Endodermal cell (in vitro differentiated cells): ENCODE measurements at places on chromosomes 7 and 10. TPM values are rescaled to one million over a fixed set of nuclear protein-coding genes. Genes with fewer than 3 reads are reported as not detected.

- no peak for DNase-seq
- no peak overlapping the region for H3K27ac ChIP-seq
- no peaks in the 10 kb centered on the region for H3K4me1 ChIP-seq
- H3K36me3 ChIP-seq, result no peaks in the 10 kb centered on the region
Observed at GRCh38 chr7:284762-285722, 4.9 kb upstream of the FOXL3 start.

DNA sequence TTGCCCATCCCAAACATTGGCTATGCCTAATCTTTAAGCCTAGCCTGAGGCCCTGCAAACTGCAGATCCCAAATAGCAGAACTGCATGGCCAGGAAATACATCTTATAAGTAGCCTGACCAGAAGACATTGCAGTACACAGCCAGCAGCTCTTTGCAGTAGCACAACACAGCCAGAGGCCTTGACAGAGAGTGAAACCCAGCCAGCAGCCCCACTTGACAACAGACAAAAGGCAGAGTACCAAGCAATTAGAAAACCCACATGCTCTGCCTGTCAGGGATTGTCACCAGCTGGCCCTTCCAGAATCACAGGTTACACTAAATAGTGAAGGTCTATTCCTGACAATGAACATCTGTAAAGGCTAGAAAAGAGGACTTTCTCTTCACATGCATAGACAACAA is 242.8 kb upstream of the TMEM72 start:
- DNase-seq, result no peak
- no peaks in the 10 kb centered on the region for H3K4me1 ChIP-seq
- no peaks in the 10 kb centered on the region for H3K36me3 ChIP-seq
- H3K27ac ChIP-seq, result no peak overlapping the region
- no peak overlapping the region for H3K4me3 ChIP-seq
- H3K27me3 ChIP-seq, result no peaks in the 10 kb centered on the region

GRCh38 chr7:9709216-9709615 is 1264.5 kb upstream of the PHF14 start:
- no peak for DNase-seq
- no peaks in the 10 kb centered on the region for H3K4me1 ChIP-seq
- H3K27me3 ChIP-seq, result no peaks in the 10 kb centered on the region
- no peak overlapping the region for H3K27ac ChIP-seq
- H3K36me3 ChIP-seq, result no peaks in the 10 kb centered on the region

ATOH7 gene
- 0.46 to 1.5 TPM (median 0.67 TPM) in 3 replicates for total RNA-seq

RSU1 gene
- total RNA-seq, result 46.4 and 47.7 TPM in 2 replicates

- no peaks in the 10 kb centered on the region for H3K27me3 ChIP-seq
- no peaks in the 10 kb centered on the region for H3K36me3 ChIP-seq
- no peak overlapping the region for H3K27ac ChIP-seq
- DNase-seq, result no peak
- H3K4me1 ChIP-seq, result no peaks in the 10 kb centered on the region
Observed at GRCh38 chr7:34991938-34992840, 45.1 kb downstream of the DPY19L1 start.

- H3K4me3 ChIP-seq, result no peak overlapping the region
- peaks cover 12% of the 10 kb centered on the region for H3K4me1 ChIP-seq
Observed at GRCh38 chr10:34575882-34576281, 239.2 kb downstream of the PARD3 start.

DNA sequence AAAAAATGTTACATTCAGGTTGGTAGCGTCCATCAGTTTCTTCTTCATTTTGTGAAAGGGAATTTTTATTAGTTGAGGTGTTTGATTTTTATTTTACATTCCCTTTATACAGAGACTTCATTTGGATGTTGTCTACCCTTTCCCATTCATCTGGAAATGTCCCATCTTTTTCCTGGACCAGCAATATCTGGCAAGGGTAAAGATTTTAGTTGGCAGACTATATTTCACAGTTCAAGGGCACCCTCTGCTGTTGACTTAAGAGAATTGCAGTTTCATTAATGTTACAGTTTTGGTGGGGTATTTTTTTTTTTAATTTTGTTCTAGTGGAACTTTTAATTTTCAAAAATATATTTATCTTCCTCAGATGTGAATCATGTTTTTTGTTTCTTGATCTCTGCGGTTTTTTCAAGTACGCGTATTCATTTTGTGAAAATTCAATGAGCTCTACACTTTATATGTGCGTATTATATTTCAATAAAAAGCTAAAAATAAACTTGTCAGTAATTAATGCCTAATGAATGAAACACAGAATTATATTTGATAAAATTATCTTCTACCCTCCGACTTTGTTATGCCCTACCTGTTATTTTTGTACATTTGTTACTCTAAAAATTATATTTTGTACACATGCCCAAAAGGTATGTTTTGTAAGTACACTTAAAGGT is 97.9 kb upstream of the KLF14 start:
- H3K27me3 ChIP-seq, result no peaks in the 10 kb centered on the region
- no peak overlapping the region for H3K27ac ChIP-seq

DNA sequence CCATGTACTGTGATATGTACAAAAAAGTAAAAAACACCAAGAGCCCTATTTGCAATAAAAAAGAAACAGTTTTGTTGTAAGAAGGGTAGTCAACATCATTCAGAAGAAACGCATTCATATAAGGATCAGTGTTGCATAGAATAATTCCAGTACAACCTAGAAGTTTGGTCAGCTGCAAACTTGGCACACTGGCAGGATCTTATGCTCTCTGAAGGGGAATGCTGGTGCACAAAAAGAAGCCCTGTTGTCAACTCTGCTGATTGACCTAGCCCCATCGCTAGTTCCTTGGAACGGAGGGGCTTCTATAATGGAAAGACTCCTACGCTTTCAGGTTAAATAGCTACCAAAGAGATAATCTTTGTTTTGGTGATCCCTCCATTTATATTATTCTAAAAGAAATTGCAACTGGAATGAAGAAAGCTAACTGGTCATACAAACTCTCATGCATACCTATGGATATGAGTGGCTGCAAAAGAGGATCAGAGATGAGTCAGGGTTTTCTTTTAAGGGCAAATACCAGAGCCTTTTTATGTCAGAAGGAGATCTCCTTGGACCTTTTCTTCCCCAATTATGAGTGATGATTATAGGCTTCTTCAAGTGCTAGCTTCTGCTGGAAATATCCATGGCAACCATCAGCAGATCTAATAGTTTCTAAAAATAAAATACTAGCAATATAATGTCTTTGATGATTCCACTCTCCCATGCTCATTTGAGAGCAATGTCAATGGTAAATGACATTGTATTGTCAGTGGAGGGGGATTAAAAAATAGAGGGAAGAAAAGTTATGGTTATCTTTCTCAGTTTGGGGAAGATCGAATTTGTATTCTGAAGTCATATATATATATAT is 312.4 kb upstream of the CACNA2D1 start:
- H3K4me1 ChIP-seq, result no peaks in the 10 kb centered on the region
- no peak for DNase-seq
- H3K27me3 ChIP-seq, result no peaks in the 10 kb centered on the region
- H3K27ac ChIP-seq, result no peak overlapping the region
- no peaks in the 10 kb centered on the region for H3K36me3 ChIP-seq

RALA gene
- total RNA-seq, result 43.9 and 44.3 TPM in 2 replicates

STYXL1 gene
- total RNA-seq, result 63.4 and 72.0 TPM in 2 replicates

YWHAG gene
- total RNA-seq, result 148 to 162 TPM (median 157 TPM) in 3 replicates

- peaks cover 41% of the 10 kb centered on the region for H3K36me3 ChIP-seq
- no peaks in the 10 kb centered on the region for H3K27me3 ChIP-seq
- H3K4me3 ChIP-seq, result no peak overlapping the region
- H3K4me1 ChIP-seq, result no peaks in the 10 kb centered on the region
- no peak for DNase-seq
Observed at GRCh38 chr7:6436385-6436685, 11.4 kb downstream of the DAGLB start.

DNA sequence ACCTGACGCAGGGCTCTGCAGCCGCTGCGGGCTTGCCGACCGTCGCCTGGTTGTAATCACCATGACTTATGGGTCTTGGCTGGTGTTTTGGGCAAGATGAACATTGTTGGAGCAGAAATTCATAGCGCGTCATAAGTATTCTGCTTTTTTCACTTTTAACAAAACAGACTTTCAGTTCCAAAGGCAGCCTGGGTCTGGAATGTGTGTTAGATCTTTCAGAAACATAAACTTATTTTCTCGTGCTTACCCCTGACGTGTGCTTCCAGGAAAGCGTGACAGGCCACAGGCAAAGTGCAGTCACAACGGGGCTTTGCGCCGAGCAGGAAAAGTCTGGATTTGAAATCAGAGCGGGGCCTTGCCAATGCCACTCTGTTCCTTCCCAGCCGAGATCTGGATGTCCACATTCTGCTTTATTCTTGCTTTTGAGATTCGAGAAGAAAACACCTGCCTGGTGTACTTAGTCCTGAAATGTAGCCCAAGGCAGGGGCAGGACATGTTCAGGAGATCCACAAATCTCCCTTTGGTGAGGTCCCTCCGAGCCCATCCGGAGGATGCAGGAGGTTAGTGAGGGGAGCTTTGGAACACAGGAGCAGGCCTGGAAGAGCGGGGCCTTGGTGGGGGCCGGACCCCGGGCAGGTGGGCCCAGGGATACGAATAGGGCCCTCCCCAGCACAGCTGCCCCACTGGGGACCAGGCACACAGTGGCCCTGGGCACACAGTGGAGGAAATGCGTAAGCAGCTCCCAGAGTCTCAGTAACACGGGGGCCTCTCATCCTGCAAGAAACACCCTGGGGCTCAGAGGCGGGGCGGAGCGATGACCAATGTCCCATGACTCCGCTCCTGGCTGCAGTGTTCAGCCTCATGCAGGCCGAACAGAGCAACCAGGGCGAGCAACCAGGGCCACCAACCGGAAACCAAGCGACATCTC is 49.5 kb upstream of the EBF3 start:
- H3K27ac ChIP-seq, result no peak overlapping the region
- H3K4me1 ChIP-seq, result no peaks in the 10 kb centered on the region
- H3K4me3 ChIP-seq, result no peak overlapping the region
- no peaks in the 10 kb centered on the region for H3K36me3 ChIP-seq

GRCh38 chr10:28300027-28300426 is 2.8 kb downstream of the MPP7 start:
- no peak for DNase-seq
- no peaks in the 10 kb centered on the region for H3K4me1 ChIP-seq
- H3K36me3 ChIP-seq, result no peaks in the 10 kb centered on the region
- no peak overlapping the region for H3K4me3 ChIP-seq
- H3K27ac ChIP-seq, result no peak overlapping the region

- DNase-seq, result no peak
- H3K36me3 ChIP-seq, result no peaks in the 10 kb centered on the region
- peaks cover 3% of the 10 kb centered on the region for H3K4me1 ChIP-seq
- no peaks in the 10 kb centered on the region for H3K27me3 ChIP-seq
Observed at GRCh38 chr7:33813331-33813730, 92.0 kb upstream of the BMPER start.

- DNase-seq, result peak; percentile 66
- H3K27ac ChIP-seq, result no peak overlapping the region
- H3K36me3 ChIP-seq, result no peaks in the 10 kb centered on the region
- no peak overlapping the region for H3K4me3 ChIP-seq
Observed at GRCh38 chr7:25456467-25457171, 228.3 kb upstream of the NPVF start.

DNA sequence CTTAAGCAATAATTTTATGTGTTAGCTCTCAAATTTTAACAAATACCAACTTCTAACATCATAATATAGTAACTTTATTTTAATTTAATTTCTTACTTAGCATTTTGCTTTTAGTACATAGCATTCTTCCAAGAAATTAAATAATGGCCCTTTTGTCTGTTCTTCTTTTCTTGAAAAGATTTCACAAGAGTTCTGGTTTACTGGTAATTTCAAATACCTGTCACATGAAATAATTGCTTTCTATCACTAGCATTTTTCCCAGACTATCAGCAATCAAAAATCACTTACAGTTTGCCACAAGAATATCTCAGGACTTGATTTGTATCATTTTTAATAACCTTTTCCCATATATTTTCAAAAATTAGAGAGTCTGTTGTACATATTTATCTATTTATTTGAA is 193.0 kb downstream of the CACNA2D1 start:
- H3K27ac ChIP-seq, result no peak overlapping the region
- no peak overlapping the region for H3K4me3 ChIP-seq
- H3K36me3 ChIP-seq, result no peaks in the 10 kb centered on the region
- no peak for DNase-seq
- H3K27me3 ChIP-seq, result no peaks in the 10 kb centered on the region

GRCh38 chr10:59997827-59998525 is 91.6 kb upstream of the CCDC6 start:
- no peak overlapping the region for H3K27ac ChIP-seq
- no peak overlapping the region for H3K4me3 ChIP-seq
- no peaks in the 10 kb centered on the region for H3K27me3 ChIP-seq
- DNase-seq, result no peak
- H3K36me3 ChIP-seq, result no peaks in the 10 kb centered on the region

PON1 gene
- total RNA-seq, result 0.34 and 0.48 TPM in 2 replicates
